Activated CD4-positive, CD25-positive, alpha-beta regulatory T cell treated with anti-CD3 and anti-CD28 coated beads, Interleukin-2, amount 50 U/mL, for 72 hours (primary cell): ENCODE measurements at places on chromosomes 7 and 10.

DNA sequence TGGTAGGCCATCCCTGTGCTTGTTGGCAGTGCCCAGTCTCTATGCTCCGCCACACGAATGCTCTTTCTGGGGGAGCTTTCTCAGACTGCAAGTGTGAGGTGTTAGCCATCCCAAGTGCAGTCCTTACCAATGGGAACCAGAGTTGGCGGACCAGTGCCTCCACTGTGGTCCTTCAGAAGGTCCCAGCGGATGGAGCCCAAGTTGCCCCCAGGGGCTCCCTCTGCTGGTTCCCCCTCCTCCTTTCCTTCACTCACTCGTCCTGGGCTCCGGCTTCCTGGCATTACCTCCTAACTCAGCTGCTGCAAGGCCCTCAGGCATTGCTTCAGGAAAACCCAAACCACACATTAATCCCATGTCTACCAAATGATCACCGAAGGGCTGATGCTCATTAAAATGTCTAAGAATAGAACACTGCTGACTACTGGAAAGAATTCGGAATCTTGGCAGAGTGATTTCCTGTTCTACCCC lies 139.8 kb downstream of the CUBN start:
- no peak for DNase-seq

- no peak for DNase-seq
These were observed 1058.4 kb downstream of the SORCS1 start for GRCh38 chr10:106106114-106106513.

GRCh38 chr10:123518765-123519164 lies 147.4 kb upstream of the GPR26 start:
- DNase-seq = no peak

DNA sequence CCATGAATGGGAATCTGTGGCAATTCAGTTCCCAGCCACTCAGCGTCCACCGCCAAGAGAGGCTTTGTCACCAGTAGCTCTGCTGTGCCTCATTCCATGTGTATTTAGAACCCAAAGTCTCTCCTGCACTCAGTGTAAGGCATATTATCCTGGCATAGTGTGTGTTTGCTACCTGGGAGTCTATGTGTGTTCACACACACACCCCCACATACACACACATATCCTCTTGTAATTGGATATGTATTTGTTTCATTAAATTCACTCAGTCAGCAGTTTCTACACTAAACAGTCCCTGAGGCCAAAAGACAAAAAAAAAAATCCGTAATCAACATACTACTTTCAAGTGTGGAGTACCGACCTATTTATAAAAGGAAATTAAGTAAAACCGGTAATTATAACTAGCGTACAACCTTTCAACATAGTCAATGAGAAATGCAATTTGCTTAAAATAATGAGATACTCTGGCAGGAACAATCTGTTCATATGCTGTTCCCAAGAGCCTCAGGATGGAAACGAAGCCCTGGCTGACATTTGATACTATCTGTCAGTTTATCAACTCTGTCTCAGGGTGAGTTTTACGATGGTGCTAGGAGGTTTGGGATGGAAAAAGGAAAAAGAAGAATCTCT lies 425.8 kb upstream of the CELF2 start:
- no peak for DNase-seq

GRCh38 chr7:2025188-2025587 lies 207.6 kb downstream of the MAD1L1 start:
- DNase-seq = no peak

- no peak for DNase-seq
These were observed 105.1 kb downstream of the C10orf90 start for GRCh38 chr10:126565441-126565840.

DNA sequence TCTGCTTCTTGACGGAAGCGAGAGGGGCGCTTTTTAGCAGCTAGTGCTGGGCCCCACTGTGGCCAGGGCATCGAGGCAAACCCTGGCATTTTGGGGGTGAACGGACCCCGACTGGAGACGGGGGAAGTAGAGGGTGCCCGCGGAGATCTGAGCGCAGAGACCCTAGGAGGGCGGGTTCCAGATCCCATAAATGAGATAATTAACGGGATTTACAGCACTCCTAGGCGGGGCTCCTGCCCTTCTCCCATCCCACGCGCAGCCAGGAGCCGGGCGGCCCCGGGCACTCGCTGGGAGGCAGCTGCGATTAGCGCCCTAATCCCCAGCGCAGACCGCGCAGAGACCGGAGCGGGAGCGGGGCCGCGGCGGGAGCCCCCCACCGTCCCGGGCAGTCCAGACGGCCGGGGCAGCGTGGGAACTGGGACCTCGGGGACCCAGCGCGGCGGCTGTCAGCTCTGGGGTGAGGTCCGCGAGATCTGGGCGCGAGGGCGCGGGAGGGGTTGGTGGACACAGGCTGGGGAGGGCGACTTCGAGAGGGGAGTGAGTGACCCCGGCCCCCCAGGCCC lies 735 bp downstream of the JCAD start:
- DNase-seq = no peak

GRCh38 chr10:60444494-60445064 lies 54.9 kb upstream of the ANK3 start:
- DNase-seq = no peak

DNA sequence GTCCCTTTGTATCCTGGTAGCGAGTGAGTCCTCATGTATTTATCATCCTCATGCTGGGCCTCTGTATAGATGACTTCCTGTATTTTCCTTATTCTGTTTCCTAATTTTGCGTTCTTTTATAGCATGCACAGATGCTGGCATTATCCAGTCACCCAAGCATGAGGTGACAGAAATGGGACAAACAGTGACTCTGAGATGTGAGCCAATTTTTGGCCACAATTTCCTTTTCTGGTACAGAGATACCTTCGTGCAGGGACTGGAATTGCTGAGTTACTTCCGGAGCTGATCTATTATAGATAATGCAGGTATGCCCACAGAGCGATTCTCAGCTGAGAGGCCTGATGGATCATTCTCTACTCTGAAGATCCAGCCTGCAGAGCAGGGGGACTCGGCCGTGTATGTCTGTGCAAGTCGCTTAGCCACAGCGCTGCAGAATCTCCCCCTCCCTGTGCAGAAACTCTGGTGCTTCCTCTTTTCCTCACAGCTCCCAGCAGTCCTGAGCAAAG lies 183.1 kb upstream of the PRSS58 start:
- no peak for DNase-seq

- peak; percentile 45 for DNase-seq
These were observed 36.6 kb downstream of the SRPK2 start for GRCh38 chr7:105352018-105352612.

DNA sequence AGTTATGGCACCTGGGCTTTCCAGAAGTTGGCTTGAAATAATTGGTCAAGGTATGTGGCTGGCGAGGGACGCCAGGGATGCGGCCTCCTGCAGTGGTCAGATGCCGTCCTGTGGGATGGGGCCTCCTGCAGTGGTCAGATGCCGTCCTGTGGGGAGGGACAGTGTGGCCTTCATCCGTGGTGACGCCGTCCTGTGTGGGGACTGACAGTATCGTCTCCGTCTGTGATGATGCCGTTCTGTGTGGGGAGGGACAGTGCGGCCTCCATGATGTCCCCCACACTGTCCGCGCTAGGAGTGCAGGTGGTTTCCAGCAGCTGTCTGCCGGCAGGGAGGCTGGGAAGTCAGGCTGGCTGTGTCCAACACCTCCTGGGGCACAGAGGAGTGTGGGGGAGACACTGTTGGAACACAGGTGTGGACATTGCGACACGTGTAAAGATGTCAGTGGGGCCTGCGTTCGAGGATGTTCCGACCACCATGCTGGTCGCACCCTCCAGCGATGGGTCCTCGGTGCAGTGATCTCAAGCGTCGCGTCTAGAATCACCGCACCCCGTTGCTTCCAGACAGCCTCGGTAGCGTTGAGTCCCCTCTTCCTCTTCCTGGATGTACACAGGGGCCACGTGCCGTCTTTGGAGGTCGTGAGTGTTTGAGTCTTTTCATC lies 52.6 kb downstream of the INPP5A start:
- no peak for DNase-seq

DNA sequence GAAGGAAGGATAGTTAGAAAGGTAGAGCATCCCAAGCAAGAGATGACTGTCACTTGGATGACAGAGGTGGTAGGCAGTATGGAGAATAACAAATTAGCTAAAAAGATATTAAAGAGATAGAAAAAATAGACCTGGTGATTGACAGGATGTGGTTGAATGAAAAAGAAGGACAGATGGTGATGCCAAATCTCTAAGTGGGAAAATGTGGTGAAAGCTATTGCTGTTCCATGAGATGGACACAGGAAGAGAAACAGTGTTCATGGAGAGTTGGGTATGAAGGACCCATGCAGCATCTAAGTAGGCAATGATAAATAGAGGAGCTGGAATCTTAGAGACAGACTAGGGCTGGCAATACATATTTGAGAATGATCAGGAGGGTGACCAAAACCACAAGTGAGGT lies 30.7 kb downstream of the FAM13C start:
- DNase-seq = no peak
